ENCODE measurements at places on chromosomes 13 and 19. TPM values are rescaled to one million over a fixed set of nuclear protein-coding genes. Genes with fewer than 3 reads are reported as not detected.

DNA sequence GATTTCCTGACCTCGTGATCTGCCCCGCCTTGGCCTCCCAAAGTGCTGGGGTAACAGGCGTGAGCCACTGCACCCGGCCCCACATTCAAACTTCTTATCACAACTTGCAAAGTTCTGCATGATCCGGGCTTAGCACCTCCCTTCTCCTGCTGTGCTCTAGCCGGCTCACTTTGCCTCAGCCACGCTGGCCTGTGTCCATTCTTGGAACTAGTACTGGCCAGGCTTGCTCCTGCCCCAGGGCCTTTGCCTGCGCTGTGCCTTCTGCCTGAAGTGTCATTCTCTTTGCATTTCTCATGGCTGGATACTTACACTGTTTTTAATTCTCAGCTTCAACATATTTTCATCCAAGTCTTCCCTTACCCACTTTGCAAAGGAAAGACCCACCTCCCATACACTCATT lies 29.9 kb downstream of the CACNG6 start:
- peak overlapping the region; percentile 85 for H3K27ac ChIP-seq
- H3K36me3 ChIP-seq: no peaks in the 10 kb centered on the region
- DNase-seq: no peak
- no peak overlapping the region for H3K4me3 ChIP-seq
- H3K4me1 ChIP-seq: peaks cover 5% of the 10 kb centered on the region

Gene PTH2
- total RNA-seq: not detected

DNA sequence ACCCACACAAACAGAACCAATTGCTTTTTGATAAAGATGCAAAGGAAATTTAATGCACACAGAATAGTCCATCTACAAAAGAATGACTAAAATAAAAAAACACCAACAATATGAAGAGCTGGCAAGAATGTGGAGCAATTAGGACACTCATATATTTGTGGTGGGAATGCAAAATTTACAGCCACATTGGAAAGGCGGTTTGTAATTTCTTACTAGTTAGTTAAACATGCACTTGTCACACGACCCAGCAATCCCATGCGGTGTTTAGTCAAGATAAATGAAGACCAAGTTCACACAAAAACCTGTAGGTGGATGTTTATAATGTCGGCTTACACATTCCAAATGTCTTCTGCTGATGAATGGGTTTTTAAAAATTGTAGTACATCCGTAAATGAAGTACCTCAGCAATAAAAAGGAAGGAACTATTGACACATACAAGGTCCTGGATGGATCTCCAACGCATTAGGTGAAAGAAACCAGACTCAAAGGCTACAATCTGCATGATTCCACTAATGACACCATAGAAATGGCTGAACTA lies 5.2 kb downstream of the GRTP1 start:
- no peak overlapping the region for H3K4me3 ChIP-seq
- peak overlapping the region; percentile 4 for H3K27ac ChIP-seq
- no peak for DNase-seq
- H3K4me1 ChIP-seq: peaks cover 21% of the 10 kb centered on the region
- H3K27me3 ChIP-seq: no peaks in the 10 kb centered on the region

Gene EDNRB
- 0.38 TPM for total RNA-seq

DNA sequence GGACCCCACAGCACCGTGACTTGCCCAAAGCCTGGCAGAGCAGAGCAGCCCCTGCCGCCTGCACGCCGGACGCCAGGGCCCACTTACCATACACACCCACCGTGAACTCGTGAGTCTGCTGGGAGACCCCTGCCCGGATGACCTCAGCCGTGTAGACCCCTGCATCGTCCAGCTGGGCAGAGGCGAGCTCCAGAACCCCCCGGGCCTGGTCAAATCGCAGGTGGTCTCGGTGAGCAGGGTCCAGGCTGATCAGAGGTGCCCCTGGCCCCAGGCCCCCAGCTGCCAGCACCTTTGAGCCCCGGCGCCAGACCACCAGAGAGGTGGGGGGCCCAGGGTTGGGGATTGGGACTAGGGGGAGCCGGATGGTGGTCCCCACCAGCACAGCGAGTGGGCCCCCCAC lies 873 bp downstream of the VSIG10L start:
- H3K36me3 ChIP-seq: peaks cover 7% of the 10 kb centered on the region
- H3K4me1 ChIP-seq: peaks cover 5% of the 10 kb centered on the region
- H3K27ac ChIP-seq: peak overlapping the region; percentile 29
- H3K4me3 ChIP-seq: peak overlapping the region; percentile 40

Gene SYT5
- 4.3 TPM for total RNA-seq

- H3K27me3 ChIP-seq: no peaks in the 10 kb centered on the region
- peak overlapping the region; percentile 79 for H3K27ac ChIP-seq
- peaks cover 5% of the 10 kb centered on the region for H3K36me3 ChIP-seq
- H3K4me3 ChIP-seq: no peak overlapping the region
Measured at GRCh38 chr19:40741527-40742390, 8.5 kb downstream of the ACTMAP start.

DNA sequence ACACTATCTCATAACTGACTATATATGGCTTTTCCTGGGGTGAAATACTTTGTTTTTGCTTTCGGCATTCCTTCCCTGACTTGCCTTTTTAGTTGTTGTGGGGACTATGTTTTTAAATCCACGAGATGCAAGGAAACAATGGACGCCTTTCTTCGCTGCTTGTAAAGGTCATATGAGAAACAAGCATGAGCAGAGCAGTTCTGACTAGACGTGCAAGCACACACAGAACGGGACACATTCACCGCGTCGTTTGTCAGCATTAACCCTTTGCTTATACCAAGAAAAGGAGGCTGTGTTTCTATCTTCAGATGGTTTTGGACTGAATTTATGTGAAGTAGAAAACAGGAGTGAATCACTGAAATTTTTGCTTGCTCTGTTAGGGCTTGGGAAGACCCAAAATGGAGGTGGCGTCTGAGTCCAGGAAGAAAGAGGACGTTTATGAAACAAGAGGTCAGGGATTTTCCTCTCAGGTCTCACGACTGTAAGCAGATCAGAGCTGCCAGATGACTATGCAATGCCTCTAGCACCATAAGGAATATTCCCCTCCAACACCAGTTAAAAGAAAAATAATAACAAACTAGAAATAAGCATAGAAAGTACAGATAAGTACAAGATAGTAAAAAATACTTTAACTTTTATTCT lies 358.9 kb downstream of the DLEU7 start:
- H3K27me3 ChIP-seq: no peaks in the 10 kb centered on the region
- no peaks in the 10 kb centered on the region for H3K36me3 ChIP-seq
- no peak overlapping the region for H3K27ac ChIP-seq

Gene CYP4F12
- not detected for total RNA-seq

GRCh38 chr13:36339600-36340155 lies 6.5 kb downstream of the SPART start:
- no peak for DNase-seq
- no peak overlapping the region for H3K4me3 ChIP-seq
- no peaks in the 10 kb centered on the region for H3K36me3 ChIP-seq
- no peak overlapping the region for H3K27ac ChIP-seq
- H3K27me3 ChIP-seq: peaks cover 13% of the 10 kb centered on the region
- peaks cover 6% of the 10 kb centered on the region for H3K4me1 ChIP-seq

Gene MEIS3
- 25.5 TPM for total RNA-seq

Gene ZNF628
- 16.8 TPM for total RNA-seq

DNA sequence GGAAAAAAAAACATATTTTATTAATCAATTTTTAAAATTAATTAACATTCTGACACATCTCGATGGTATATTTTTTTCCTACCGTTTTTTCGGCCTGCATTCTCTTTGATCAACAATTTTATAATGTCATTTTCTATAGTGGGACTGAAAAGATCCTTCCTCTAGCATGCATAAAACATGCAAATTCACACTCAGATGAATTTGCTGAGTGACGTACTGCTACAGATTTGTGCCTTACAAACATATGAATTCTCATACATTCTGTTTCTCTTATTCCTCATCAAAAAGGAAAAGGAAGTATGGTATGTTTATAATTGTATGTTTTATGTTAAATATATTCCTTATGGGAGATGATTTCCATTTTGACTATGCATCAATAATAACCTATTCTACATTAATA lies 458.2 kb downstream of the TSHZ3 start:
- no peaks in the 10 kb centered on the region for H3K4me1 ChIP-seq
- DNase-seq: no peak
- peaks cover 12% of the 10 kb centered on the region for H3K27me3 ChIP-seq

Gene CBY2
- not detected for total RNA-seq

DNA sequence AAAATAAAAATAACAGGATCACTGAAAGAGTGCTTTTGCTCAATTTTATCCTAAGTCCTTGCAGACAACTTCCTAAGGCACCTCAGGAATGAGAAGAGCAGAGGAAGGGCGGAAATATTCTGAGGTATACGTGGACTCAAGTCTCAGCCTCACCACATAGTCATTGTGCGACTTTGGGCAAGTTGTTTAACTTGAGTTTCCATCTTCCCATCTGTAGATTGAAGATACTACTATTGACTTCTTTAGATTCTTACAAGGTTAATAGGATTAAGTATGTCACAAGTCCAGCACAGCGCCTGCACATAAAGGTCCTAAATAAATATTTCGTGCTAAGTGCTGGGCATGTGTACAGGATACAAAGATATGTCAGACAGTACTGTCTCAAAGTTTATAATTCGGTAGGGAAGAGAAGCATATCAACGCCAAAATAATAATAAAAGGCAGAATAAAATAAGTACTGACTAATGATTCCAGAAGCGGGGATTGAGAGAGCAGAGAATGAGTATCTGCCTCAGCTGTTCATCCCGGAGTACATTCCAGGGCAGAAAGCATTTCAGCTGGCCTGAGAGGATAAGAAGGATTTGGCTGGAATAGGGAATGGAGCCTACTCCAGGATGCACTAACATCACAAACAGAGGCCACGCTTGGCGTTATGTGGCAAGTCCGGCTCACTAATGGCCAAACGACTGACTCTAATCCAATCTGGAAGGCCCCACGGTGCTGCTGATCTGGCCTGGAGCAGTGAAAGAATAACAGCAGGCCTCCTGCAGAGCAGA lies 139.7 kb downstream of the FLT1 start:
- peaks cover 3% of the 10 kb centered on the region for H3K27me3 ChIP-seq
- H3K27ac ChIP-seq: no peak overlapping the region
- no peak for DNase-seq
- H3K4me3 ChIP-seq: no peak overlapping the region

- H3K36me3 ChIP-seq: peaks cover 4% of the 10 kb centered on the region
- H3K4me3 ChIP-seq: no peak overlapping the region
- H3K27me3 ChIP-seq: no peaks in the 10 kb centered on the region
- peaks cover 8% of the 10 kb centered on the region for H3K4me1 ChIP-seq
- no peak for DNase-seq
- no peak overlapping the region for H3K27ac ChIP-seq
Measured at GRCh38 chr19:2428756-2429711, 1.6 kb upstream of the TIMM13 start.

Gene SULT2B1
- not detected for total RNA-seq

GRCh38 chr19:18607226-18608101 lies 865 bp upstream of the CRLF1 start:
- no peak overlapping the region for H3K4me3 ChIP-seq

- H3K36me3 ChIP-seq: peaks cover 43% of the 10 kb centered on the region
- no peak for DNase-seq
- no peaks in the 10 kb centered on the region for H3K27me3 ChIP-seq
- H3K4me3 ChIP-seq: no peak overlapping the region
- H3K27ac ChIP-seq: no peak overlapping the region
- no peaks in the 10 kb centered on the region for H3K4me1 ChIP-seq
Measured at GRCh38 chr13:21557995-21558394, 46.0 kb downstream of the MICU2 start.

Gene CACNG6
- total RNA-seq: 7.6 TPM

DNA sequence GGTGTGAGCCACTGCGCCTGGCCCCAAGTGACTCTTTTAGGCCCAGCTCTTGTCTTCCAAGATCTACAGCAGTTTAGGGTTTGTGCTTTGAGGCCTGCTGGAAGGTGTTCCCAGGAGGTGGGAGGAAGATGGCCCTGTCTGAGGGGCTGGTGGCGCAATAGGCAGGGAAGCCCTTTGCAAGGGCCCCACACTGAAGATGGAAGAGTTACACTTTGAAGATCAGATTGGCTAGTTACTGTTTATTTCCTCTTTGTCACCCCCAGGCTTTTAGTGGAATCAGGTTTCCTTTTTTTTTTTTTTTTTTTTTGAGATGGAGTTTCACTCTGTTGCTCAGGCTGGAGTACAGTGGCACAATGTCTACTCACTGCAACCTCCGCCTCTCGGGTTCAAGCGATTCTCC lies 1.9 kb upstream of the RABAC1 start:
- H3K27me3 ChIP-seq: no peaks in the 10 kb centered on the region
- DNase-seq: no peak

Gene STXBP2
- 141 TPM for total RNA-seq

GRCh38 chr19:10211061-10211460 lies 16.3 kb upstream of the DNMT1 start:
- H3K4me3 ChIP-seq: no peak overlapping the region
- DNase-seq: no peak
- H3K4me1 ChIP-seq: no peaks in the 10 kb centered on the region
- H3K27me3 ChIP-seq: no peaks in the 10 kb centered on the region

DNA sequence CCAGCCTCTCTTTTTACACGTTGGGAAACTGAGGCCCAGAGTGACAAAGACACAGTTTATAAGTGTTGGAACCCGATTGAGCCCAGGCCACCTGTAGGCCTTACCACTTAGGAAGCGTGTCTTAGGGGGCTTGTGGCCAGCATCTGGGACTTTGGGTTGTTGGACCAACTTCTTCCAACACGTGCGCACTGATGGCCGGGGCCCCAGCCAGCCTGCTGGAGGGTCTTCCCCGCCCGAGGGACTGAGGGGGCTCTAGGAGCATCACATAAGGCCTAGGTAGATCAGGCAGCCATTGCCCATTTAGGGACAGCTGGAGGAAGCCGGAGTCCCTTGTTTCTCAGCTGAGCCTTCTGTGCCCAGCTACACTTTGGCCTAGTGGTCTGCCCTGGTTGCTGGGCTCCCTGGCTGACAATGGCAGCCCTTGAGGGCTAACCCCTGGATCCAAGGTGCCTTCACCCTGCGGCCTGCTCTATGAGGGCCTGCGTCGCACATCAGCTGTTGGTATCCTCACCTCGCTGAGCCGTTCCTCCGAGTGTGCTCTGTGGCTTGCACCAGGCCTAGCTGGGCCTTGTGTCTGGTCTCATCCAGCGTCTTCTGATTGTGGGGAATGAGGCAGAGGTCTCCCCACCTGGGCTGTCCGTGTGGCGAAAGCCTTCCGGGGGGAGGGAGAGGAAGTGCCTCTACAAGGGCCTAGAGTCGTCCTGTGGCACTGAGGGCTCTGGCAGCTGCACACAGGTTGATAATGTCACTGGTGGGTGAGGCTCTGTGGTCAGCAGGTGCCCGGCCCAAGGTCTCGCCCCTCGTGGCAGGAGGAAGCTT lies 1.2 kb downstream of the RAB11B start:
- peaks cover 6% of the 10 kb centered on the region for H3K36me3 ChIP-seq
- H3K4me1 ChIP-seq: peaks cover 27% of the 10 kb centered on the region
- no peak for DNase-seq
- no peaks in the 10 kb centered on the region for H3K27me3 ChIP-seq

Gene FXYD1
- total RNA-seq: not detected

Gene CLDN10
- 3.0 TPM for total RNA-seq

Data from progenitor cell of endocrine pancreas (in vitro differentiated cells).